WTC11 (cell line): ENCODE measurements at places on chromosomes 1 and 21.

DNA sequence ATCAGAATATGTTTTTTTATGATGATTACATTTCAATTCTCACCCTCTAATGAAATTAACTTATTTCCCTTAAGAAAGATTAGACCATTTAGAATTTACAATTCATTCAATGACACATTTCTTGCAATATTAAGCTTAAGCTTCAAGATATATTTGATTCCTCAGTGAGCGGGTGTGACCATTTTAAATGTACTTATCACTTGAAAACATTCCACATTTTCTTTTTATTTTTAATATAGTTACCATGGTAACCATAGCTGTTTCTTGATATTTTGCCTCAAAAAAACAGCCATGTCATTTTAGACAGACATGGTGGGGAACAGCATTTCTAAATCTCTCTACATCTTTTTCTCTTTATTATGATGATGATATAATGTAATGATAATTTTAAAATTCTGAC is 1029.0 kb upstream of the B3GALT2 start:
- DNase-seq: no peak

GRCh38 chr1:178743801-178744200 is 18.8 kb downstream of the RALGPS2 start:
- no peak for DNase-seq

DNA sequence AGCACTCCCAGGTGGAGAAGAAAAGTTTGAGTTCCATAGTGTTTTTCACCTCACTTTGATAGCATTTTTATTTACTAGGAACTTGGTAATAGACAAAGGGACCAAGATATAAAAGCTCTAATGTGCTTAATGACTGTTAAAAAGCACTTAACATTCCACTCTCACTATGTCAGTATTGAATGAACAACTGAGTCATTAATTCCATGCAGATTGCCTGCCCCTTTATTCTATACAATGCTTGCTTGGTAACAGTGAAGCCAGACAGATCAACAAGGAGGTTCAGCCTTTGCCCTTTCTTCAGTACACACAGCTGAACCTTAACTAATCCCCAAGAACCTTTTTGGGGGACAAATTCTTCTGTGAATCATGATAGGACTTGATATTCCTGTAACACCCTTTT is 425.5 kb downstream of the NUF2 start:
- no peak for DNase-seq

GRCh38 chr1:53626616-53627015 is 112.3 kb downstream of the GLIS1 start:
- no peak for DNase-seq

DNA sequence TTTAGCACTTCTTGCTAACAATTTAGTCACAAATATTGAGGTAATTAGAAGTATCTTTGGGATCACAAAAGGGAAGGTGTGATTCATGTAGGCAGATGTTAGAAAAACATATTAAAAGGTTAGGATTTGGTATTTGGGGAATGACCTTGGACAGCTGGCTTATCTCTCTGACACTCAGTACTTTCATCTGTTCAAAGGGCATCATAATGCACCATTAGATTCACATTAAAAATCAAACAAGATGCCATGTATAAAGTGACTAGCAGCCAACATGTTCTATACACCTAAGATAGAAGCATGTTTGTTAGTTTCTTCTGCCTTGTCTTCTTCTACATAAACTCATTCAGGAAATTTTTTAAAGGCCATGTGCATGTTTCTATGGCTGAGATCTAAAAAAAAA is 56.5 kb upstream of the ESRRG start:
- no peak for DNase-seq

DNA sequence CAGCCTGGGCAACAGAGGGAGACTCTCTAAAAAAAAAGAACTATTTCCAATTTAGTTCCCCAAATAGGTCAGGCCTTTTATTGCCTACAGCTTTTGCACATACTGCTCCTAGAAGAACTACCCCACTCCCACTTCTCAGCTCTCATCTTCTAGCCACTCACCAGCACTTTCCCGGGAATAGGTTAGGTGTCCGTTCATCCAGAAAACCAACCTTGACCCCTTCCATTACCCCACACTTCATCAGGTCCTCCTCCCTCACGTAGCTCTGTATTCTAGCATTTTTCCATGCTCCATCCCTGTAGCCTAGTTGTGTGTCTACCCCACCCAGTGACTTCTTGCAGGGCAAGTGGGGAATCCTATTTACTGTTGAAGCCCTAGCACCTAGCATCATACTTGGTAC is 42.6 kb downstream of the C8B start:
- no peak for DNase-seq

GRCh38 chr1:79976287-79976686 is 969.8 kb upstream of the ADGRL4 start:
- no peak for DNase-seq

DNA sequence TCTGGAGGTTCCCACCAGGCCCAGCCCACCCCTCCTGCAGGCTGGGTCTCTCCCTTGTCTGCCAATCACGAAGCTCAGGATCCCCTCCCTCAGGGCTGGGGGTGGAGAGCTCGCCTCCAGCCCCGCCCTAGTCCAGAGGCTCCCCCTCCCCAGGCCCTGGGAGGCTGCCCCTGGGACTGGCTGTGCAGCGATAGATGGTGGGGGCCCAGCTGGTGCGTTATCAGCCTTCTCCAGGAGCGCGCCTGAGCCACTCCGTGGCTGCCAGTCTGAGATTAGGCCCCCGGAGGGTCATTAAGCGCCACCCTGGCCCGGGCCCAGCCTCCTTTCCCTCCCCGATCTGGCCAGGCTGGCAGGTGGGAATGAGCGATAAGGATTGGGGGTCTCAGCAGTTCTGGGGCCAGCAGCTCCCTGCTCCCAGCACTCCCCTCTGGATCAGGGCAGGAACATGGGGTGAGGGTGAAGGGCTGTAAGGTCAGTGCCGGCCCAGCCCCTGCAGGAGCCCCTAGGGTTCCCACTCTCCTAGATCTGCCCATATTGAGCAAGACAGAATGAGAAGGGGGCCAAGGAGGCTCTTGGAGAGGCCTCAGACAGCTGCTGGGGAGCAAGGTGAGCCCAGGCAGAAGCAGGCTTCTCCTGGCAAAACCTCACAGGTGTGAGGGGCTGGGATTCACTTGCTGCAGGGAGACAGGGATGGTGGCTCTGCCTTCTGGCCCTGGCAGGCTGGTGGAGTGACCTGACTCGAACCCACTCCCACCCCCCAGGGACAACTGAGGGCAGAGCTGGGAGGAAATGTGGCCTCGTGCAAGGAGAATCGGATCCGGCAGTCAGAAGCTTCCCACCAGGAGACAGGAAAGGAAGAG is 8.5 kb downstream of the PDZK1IP1 start:
- DNase-seq: no peak

- DNase-seq: peak; percentile 98
Measured at GRCh38 chr1:3772027-3772714, 378 bp upstream of the SMIM1 start.

GRCh38 chr1:193111641-193112090 is 6.5 kb upstream of the GLRX2 start:
- peak; percentile 38 for DNase-seq

GRCh38 chr1:7371926-7372325 is 399.2 kb upstream of the VAMP3 start:
- no peak for DNase-seq

DNA sequence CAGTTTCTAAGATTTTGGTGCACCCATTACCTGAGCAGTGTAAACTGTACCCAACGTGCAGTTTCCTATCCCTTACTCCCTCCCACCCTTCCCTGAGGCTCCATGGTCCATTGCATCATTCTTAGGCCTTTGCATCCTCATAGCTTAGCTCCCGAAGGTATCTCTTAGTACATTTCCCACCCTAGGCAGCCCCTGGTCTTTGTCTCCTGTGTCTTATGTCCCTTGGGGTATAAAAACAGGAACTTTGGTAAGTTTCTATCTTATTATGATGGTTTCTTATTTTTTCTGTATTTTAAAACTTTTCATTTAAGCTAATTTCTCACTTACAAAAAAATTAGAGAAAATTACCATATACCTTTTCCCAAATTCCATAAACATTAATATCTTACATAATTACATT is 78.1 kb downstream of the URB2 start:
- DNase-seq: no peak

- DNase-seq: peak; percentile 17
Measured at GRCh38 chr1:233394860-233395717, 67.6 kb downstream of the MAP3K21 start.

DNA sequence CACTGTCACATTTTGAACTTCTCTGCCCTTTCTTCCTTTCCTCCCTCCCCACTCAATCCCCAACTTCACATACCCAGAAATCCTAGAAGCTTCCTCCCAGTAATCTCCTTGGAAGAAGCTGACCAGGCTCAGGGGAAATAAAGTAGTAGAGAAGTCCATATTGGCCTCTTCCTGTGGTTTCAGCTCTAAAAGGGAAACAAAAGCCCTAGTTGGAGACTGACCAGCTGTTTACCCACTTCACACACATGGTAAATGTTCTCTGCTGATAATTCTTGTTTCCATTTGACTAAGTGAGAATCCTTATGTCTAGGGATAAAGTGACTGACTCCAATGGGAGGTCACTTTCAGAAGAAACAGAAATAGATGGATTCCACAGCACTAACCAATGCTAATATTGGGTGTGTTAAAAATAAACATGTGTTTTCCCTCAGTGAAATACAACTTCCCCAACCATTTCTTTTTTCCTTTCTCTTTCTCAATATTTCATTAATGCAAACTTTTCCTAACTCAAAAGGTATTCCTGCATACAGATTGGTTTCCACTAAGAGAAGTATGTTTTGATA is 178.9 kb upstream of the DPT start:
- no peak for DNase-seq

GRCh38 chr1:110967256-110967655 is 3.5 kb upstream of the LRIF1 start:
- DNase-seq: no peak

DNA sequence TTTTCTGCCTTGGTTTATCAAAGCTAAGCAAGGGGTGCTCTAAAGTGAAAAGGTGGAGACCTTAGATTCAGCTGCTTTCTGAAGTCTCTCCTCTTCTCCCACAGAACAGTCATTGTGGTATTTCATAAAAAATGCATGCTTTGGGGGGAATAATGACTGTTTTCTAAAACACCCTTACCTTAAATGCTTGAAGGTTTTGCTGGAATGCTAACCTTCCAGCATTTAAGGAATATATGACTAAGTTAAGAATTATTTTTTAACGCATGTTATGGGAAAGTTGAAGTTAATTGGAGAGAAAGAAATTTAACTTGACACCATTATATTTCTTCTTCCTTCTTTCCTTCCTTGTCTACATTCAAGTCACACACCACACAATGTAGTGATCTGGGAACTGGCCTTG is 162.5 kb downstream of the ROR1 start:
- DNase-seq: no peak
